Activated CD8-positive, alpha-beta memory T cell treated with anti-CD3 and anti-CD28 coated beads for 1 hour (primary cell): ENCODE measurements at places on chromosomes 3 and 15.

- no peak for DNase-seq
Measured at GRCh38 chr15:40439461-40439959, 1.2 kb upstream of the BAHD1 start.

DNA sequence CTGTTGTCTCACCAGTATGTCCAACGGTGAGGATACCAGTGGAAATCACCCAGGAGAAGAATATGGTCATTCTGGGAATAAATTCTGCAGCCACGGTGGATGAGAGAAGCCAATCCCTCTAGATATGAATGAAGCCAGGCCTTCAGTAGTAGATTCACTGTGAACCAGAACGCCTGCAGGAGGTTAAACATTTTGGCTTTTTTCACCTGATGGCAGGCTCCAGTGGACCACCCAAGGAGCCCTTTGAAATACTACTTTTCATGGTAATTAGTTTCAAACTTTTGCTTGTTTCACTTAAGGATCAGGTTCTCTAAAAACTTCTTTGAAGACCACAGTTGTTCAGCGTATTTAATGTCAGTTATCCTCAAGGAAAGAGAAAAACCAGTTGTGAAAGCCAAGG is 353.4 kb downstream of the RORA start:
- DNase-seq, result no peak

- DNase-seq, result no peak
Measured at GRCh38 chr3:14877469-14877868, 58.7 kb downstream of the FGD5 start.

GRCh38 chr15:50979041-50979440 is 70.6 kb downstream of the AP4E1 start:
- DNase-seq, result no peak

DNA sequence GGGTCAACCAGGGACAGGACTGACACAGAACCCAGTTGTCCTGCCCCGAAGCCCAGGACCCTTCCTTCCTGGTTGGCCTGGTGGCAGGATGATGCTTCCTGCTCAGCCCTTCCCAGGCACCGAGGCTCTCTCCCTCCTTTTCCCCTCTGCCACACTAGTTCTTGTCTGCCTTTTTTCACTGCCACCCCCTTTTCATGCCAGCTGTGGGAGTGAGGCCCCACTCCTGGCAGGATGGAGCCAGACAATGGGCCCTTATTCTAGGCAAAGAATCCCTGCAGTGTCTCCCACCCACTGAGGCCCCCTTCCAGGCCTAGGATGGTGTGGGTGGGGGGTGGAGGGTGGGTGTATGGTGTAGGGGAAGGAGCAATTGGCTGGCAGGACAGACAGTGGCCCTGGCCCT is 1.1 kb upstream of the SCAMP5 start:
- no peak for DNase-seq

DNA sequence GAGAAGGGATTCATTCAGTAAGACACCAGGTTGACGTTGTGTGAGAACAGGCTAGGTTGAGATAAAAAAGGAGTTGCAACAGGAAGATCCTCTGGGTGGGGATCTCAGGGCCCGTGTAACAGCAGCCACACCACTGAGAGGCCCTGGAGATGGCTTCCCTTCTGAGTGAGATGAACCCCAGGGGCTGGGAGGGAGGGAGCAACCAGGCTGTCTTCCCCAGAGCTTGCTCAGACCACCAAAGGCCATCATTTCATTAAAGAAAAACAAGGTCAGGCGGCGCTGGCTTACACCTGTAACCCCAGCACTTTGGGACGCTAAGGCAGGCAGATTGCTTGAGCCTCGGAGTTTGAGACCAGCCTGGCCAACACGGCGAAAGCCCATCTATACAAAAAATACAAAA is 187.7 kb downstream of the ATP10A start:
- no peak for DNase-seq

GRCh38 chr3:189602471-189602870 is 28.7 kb upstream of the TP63 start:
- no peak for DNase-seq

- no peak for DNase-seq
Measured at GRCh38 chr3:54573858-54574257, 354.0 kb downstream of the LRTM1 start.
